ENCODE measurements at places on chromosomes 4 and X.

- peak; percentile 52 for DNase-seq
Observed at GRCh38 chr4:185203486-185204237, at the start of gene CFAP97. Gene CFAP97 (minus strand): TSS chr4:185204000. CDS start chr4:185191196, 12,804 bp downstream.

GRCh38 chr4:30536231-30536630 lies 183.9 kb upstream of the PCDH7 start:
- DNase-seq = no peak

GRCh38 chrX:150856101-150856500 lies 42.4 kb downstream of the CD99L2 start:
- no peak for DNase-seq

DNA sequence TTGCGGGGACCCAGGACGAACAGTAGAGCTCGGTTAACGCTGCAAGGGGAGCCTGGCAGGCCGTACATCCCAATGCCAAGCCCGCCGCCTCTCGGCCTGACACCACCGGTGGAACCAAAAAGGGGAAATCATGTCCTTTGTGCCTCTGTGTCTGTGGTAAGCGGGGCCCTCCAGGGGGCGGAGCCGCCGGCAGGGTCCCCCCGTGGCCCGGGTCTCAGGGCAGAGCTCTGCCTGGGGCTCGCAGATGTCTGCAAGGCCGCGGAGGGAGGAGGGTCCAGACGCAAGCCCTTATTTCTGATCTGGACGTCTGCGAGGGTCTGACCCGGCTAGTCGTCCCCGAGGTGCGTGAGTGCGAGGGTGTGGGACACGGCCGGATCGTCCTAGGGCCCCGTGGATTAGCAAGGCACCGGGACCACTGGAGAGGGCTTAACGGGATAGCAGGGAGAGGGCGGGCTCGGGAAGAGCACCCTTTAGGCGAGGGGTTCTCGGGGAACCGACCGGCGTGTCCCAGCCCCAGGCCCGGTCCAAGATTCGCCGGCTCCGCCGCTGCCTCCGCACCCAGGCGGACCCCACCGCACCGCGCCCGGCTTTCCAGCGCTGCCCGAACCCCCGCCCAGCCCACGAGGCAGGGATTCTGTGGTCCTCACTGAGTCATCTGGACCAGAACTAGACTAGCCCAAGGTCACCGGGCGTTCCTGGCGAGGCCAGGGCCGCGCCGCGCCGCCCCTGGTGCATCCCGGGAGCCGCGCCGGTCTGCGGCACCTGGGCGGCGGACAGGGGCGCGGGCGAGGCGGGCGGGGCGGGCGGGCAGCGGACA lies 863 bp upstream of the FAM193A start:
- DNase-seq = peak; percentile 57

GRCh38 chr4:2071912-2072867 lies 13.1 kb downstream of the NAT8L start:
- DNase-seq = no peak

GRCh38 chrX:8738588-8739189 lies 6.8 kb upstream of the ANOS1 start:
- no peak for DNase-seq

DNA sequence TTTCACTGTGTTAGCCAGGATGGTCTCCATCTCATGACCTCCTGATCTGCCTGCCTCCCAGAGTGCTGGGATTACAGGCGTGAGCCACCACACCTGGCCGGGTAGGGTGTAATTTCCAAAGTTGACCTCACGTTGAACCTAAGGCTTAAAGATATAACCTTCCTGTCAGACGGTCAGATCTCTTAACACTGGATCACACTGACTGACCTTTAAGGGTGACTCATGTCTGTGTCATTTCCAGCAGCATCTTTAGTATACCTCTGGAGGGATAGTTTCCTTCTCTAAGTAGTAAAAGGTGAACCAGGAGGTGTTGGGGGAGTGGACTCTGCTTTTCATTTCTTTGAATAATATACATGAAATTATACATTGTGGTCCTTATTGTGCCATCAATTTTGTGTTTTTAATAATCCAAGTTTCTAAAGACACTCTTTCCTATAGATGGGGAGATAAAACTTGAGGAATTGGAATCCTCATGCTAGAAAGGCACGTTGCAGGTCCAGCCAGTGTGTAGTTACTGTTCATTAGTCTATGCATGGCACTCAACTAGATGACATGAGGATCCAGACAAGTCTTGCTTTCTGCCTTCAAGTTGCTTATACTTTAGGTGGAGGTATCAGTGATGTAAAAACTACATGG lies 45.7 kb downstream of the ARHGAP10 start:
- DNase-seq = no peak

GRCh38 chr4:101230801-101231426 lies 116.4 kb downstream of the PPP3CA start:
- DNase-seq = no peak

GRCh38 chr4:62130637-62131036 lies 930.5 kb downstream of the ADGRL3 start:
- no peak for DNase-seq

- DNase-seq = no peak
Observed at GRCh38 chr4:82706349-82707000, 92.1 kb downstream of the SCD5 start.

DNA sequence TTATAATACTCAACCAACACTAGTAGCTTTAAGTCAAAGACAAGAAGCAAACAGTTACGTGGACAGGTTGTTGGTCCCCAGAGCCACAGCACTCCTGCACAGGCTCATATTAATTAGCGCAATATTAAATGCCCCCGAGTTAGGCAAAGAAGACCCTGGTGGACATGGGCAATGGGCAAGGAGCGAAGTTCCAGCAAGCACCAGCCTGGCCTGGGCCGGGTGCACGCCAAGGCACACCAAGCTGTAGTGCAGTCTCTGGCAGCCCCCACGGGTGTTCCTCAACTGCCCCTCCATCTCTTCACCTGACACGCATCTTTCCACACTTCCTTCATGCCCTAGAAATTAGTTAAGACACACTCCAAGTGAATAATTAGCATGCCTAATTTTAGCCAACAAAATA lies 20.1 kb downstream of the FAT1 start:
- DNase-seq = no peak

GRCh38 chr4:12231098-12231497 lies 802.4 kb upstream of the HS3ST1 start:
- no peak for DNase-seq

GRCh38 chr4:165839615-165840333 lies 33.3 kb upstream of the TLL1 start:
- DNase-seq = no peak

DNA sequence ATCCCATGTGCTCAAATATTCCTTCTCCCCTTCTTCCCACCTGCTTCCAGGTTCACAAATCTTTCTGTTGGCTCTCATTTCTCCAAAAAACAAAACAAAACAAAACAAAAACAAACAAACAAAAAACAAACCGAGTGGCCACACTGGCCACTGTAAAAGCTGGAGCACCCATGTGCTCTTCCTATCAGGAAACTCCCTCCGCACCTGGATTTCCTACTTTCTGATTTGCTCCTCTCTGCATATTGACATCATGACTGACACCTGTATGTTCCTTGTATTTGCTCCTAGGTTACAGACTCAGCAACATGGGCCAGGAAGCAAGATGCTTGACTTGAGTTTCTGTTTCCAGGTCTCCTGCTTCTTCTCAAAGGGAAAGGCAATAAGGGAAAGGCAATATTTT lies 258.8 kb downstream of the GPC3 start:
- no peak for DNase-seq

GRCh38 chrX:3638280-3638873 lies 75.1 kb downstream of the PRKX start:
- DNase-seq = peak; percentile 23

GRCh38 chr4:36511785-36512184 lies 230.4 kb downstream of the DTHD1 start:
- no peak for DNase-seq

DNA sequence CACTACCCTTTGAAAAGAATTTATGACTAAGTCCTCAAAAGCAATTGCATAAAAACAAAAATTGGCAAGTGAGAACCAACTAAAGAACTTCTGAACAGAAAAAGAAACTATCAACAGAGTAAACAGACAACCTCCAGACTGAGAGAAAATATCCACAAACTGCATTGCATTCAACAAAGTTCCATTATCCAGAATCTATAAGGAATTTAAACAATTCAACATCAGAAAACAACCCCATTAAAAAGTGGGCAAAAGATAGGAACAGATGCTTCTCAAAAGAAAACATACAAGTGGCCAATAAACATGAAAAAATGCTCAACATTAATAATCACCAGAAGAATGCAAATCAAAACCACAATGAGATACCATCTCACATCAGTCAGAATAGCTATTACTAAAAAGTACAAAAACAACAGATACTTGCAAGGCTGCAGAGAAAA lies 130.2 kb downstream of the GASK1B start:
- no peak for DNase-seq

GRCh38 chr4:47651231-47651630 lies 166.2 kb downstream of the ATP10D start:
- DNase-seq = no peak

- no peak for DNase-seq
Observed at GRCh38 chr4:116839826-116840225, 245.6 kb downstream of the TRAM1L1 start.

All from neuronal stem cell (in vitro differentiated cells).